ENCODE measurements at places on chromosomes 4 and X.

DNA sequence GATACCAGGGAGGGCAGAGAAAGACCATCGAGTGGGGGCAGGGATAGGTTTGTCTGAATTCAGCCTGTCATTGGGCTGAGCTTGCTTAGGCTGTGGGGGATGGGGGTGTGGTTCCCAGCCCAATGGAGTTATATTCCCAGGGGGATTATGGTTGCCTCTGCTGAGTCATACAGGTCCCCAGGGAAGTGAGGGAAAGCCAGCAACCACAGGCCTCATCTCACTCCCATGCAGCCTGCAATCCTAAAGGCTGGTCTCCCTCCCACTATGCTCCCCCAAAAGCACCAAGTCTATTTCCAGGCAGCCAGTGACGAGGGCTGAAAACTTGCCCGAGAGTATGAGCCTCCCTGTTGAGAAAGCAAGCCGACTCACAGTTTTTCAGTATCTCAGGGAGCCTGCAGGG, 39.3 kb downstream of the AFM start:
- no peak for DNase-seq

DNA sequence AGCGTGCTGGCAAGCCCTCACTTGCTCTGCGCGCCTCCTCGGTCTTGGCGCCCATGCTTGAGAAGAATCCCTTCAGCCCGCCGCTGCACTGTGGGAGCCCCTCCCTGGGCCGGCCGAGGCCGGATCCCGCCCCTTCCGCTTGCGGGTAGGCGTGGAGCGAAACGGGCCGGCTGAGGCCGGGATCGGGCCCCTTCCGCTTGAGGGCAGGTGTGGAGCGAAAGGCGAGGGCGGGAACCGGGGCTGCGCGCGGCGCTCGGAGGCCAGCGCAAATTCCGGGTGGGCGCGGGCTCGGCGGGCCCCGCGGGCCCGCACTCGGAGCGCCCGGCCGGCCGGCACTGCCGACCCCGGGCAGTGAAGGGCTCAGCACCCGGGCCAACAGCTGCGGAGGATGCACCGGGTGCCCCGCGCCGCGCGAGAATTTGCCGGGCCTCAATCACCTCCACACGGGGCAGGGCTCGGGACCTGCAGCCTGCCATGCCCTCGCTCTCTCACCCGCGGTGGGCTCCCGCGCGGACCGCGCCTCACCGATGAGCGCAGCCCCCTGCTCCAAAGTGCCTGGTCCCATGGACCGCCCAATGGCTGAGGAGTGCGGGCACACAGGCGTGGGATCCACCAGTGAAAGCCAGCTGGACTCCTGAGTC, 58.1 kb upstream of the GBA3 start:
- DNase-seq: no peak

DNA sequence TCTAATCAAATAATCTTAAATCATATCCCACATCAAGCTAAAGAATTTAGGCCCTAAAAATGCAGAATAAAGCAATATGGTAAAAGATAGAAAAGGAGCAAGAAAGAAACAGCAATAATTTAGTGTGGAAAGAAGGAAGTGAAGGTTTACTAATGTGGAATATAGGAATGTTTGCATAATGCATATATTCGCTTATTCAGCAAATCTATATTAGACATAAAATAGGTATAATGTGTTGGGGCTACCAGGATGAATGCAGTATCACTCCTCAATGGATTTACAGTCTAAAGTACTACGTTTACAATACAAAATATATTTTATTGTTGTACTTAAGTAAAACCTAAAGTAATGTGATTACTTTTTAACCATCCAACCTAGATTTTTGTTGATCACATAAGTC, 4.7 kb downstream of the CENPE start:
- DNase-seq: no peak

- no peak for DNase-seq
Observed at GRCh38 chr4:105149771-105150170, 3.1 kb downstream of the TET2 start.

DNA sequence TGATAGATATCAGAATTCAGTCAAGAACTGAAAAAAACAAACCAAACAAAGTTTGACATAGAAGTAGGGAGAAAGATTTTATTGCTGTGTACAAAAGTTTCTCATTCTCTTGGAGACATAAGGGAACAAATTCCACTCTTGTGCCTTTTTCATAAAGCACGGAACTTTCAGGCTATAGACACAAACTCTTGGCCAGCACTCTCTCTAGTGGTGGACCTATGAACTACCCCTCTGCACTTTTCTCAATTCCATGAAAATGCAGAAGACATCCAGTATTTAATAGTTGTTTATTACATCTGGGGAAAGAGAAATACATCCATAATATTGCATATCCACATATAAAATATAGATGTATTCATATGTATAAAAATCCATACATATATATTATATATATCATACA, 291.6 kb upstream of the HS3ST1 start:
- no peak for DNase-seq

GRCh38 chr4:10461091-10461849, 4.0 kb upstream of the ZNF518B start:
- DNase-seq: peak; percentile 55

DNA sequence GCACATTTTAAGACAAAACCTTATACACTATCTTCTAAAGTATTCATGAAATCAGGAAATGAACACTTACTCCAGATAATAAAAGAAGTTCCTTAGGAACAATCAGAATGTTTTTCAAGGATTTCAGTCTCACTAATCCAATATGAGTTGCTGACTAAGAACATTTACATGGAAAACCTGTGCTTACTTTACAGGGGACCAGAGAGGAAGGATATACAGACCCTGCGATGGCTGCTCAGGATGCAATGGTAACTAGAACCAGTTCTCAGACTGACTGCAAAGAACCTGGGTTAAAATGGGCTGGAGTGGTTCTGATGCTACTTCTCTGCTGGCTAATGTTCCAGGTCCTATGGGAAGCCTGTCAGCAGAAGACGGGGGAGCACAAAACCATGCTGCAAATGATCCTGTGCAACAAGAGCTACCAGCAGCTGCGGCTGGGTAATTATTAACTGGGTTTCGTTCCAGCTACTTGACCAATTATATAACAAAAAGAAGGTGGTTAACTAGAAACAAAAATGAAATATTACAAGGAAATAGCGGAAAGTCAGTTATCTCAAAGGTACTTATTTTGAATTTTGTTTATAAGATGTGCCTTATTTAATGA, 85.3 kb downstream of the ANXA10 start:
- DNase-seq: no peak

GRCh38 chr4:54384563-54384962, 155.5 kb downstream of the PDGFRA start:
- no peak for DNase-seq

DNA sequence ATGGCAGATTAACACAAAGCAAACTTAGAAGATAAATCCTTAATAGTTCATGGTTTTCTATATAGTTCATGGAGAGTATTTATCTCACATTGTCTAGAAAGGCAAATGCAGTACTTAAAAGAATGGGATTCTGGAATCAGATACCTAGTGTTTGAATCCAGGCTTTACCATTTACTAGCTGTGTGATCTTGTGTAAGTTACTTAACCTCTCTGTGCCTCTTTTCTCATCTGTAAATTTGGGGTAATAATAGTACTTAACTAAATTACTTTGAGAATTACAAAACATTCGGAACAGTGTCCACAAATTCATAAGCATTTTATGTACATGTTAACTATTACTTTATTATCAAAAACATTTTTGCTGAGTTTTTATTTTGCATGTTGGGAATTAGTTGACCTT, 15.8 kb downstream of the MAGEB1 start:
- DNase-seq: no peak

GRCh38 chr4:53068755-53069330, 206.7 kb downstream of the RASL11B start:
- no peak for DNase-seq

DNA sequence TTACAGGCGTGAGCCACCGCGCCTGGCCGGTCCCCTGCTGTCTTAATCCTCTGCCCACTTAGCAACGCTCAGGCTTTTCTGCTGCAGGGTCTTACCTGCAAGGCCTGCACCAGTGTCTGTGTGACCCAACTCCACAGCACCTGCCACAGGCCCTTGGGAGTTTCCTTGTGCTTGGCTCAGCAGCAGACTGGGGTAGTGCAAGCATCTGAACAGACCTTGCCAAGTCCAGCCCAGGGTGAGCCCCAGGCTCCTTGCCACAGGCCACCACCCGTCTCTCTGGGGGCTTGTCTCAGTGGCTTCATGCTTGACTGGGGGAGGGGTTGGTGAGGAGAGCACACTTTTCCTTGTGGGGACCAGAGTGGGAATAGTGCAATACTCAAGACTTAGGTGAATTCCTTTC, 87.0 kb downstream of the FAM193A start:
- no peak for DNase-seq

- DNase-seq: no peak
Observed at GRCh38 chr4:181661090-181661489, 582.1 kb upstream of the TENM3 start.

GRCh38 chr4:98993419-98994071, 2.0 kb upstream of the METAP1 start:
- DNase-seq: no peak

DNA sequence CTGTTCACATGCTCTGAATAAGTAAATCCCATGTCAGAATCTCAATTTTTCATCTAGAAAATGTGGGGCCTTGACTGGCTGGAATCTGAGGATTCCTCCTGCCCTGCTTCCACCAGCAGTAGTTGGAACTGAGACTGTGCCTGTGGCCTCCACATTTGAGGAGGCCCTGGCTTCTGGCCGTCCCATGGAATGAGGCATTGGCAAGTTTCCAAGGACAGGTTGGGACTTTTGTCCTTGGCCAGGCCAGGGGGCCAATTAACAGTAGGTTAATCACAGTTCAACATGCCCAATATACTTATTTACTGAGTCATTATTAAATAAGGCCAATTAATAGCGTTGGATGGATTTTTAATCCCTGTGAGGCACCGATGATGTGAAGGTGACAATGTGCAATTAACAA, 50.2 kb upstream of the GABRE start:
- no peak for DNase-seq

GRCh38 chr4:83216959-83217683, 67.5 kb downstream of the COQ2 start:
- DNase-seq: no peak

DNA sequence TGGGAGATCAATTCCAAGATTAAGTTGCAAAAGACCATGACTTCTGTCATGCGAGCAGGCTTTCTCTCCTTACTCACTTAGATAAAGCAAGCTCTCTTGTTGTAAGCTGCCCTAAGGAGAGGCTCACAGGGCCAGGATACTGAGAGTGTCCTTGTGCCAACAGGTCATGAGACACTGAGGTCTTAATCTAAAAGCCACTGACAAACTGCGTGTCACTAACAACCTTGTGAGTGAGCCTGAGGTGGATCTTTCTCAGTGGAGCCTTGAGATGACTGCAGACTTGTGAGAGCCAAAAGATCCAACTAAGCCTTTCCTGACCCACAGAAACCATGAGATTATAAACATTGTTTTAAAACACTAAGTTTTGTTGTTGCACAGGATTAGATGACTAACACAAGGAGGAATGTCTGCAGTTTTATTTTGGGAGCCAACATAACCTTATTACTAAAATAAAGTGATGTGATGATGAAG, 170.5 kb downstream of the SLC39A8 start:
- no peak for DNase-seq

GRCh38 chr4:189826657-189827056, 114.0 kb upstream of the FRG1 start:
- DNase-seq: no peak

DNA sequence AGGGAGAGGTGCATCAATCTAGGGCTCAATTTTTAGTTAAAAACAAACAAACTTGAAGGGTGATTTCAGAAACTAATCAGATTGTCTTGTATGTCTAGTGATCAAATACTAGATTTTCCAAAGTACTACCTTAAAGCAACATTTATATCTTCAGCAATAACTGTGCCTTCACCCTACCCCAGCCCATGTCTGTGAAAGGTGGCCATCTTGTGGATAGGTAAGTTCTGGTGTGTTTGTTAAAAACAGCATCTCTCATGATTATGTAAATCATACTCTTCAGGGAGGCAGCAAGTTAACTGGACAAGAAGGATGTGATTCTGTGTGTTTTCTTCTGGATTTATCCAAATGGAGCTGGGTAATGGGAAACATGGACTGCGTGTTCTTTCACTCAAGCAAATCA, 81.4 kb upstream of the ACSL1 start:
- DNase-seq: no peak

GRCh38 chr4:151865312-151865711, 104.5 kb upstream of the GATB start:
- no peak for DNase-seq

DNA sequence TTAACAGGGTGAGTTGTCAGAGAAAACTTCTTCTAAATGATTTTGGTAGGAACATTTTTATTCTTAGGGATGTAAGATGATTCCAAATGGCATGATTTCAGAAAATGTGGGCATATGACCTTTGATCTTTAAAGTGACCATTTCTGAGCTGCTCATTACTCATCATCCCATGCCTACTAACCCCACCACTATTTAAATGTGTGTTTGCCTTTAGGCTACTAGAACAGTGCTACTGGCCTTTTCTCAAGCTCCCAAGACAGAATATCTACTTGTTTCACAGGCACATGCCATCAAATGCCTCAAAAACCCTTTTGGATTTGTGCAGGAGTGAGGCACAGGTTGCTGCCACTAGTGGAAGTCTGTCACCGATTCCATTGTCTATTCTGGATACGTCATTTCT, 428.2 kb downstream of the ADAM29 start:
- DNase-seq: no peak

GRCh38 chr4:105140684-105141490, 5.8 kb upstream of the TET2 start:
- DNase-seq: no peak

GRCh38 chrX:20372533-20372932, 105.8 kb upstream of the RPS6KA3 start:
- no peak for DNase-seq

GRCh38 chr4:137421796-137422195, 110.5 kb downstream of the PCDH18 start:
- no peak for DNase-seq

GRCh38 chr4:146959692-146960091, 14.0 kb upstream of the TTC29 start:
- no peak for DNase-seq

DNA sequence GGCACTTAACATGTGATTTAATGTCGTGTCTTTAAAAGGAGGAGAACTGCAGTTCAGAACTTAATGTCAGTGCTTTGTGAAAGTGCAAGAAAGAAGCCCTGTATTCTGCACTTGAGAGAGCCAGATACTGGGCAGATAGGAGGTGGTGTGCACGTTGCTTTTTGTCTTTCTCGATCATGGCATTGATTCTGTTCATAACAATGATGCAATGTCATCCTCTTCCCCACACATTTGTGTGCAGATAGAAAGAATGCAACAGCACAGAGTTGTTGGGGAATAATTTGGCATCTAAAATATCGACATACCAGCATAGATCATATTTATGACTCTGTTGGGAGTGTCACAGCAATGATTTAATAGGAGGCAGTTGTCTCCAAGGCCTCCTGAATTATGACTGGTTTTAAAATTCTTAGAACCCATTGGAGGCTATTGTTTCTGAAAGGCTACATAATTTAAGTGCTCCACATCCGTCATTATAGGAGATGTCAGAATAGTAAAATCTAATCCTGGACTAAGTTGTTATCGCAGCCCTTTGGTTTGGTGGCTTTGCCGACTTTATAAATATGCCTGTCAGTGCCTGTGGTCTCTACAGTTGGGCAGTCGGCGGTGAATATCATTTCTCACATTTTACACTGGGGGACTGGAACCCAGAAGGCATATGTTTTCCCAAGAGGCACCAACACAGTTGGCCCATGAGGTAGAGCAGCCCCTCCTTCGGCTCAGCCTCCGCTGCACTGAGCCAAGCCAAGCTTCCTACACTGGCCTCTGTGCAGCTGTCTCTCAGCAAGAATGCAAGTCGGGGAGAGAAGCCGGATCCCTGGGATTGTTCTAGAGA, 124.9 kb downstream of the PTTG2 start:
- no peak for DNase-seq

- DNase-seq: no peak
Observed at GRCh38 chr4:44544158-44544557, 95.5 kb upstream of the KCTD8 start.

GRCh38 chr4:31807036-31807435, 1086.9 kb downstream of the PCDH7 start:
- no peak for DNase-seq

Data from stimulated activated CD8-positive, alpha-beta memory T cell treated with anti-CD3 and anti-CD28 coated beads, Interleukin-2, amount 100 ng/mL, for 1 hour (primary cell).